ENCODE measurements at places on chromosomes 16 and 17. TPM values are rescaled to one million over a fixed set of nuclear protein-coding genes. Genes with fewer than 3 reads are reported as not detected.

Gene PRCD
- total RNA-seq, result 8.6 TPM

Gene TNFRSF17
- not detected for total RNA-seq

Gene TPSD1
- not detected for total RNA-seq

Gene ORC6
- 1.6 TPM for total RNA-seq

Gene CEMP1
- total RNA-seq, result not detected

Gene HOXB6
- 16.8 TPM for total RNA-seq
